ENCODE measurements at places on chromosomes 7 and 10.
A peak's percentile ranks its signal among the peaks of the same experiment; 100 is the strongest.

DNA sequence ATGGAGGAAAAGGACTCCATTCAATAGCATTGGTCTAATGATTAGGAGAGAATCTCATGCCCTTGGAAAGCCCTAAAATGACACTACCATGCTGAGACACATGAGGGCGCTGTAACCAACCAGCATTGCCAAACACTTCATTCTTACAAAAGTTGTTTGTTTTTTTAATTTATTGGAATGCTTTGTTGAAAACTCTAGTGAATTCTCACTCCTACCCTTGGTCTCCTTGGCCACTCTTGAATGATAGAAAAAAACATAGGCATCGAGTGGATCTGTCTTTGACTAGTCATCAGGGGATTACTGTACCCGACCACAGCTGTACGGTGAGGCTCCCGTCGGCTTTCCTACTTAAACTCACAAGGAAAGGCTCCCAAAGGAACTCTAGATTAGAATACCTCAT is 29.3 kb upstream of the ADD3 start:
- peak; percentile 37 for DNase-seq

GRCh38 chr10:51203359-51203758 is 129.1 kb downstream of the PRKG1 start:
- no peak for DNase-seq

DNA sequence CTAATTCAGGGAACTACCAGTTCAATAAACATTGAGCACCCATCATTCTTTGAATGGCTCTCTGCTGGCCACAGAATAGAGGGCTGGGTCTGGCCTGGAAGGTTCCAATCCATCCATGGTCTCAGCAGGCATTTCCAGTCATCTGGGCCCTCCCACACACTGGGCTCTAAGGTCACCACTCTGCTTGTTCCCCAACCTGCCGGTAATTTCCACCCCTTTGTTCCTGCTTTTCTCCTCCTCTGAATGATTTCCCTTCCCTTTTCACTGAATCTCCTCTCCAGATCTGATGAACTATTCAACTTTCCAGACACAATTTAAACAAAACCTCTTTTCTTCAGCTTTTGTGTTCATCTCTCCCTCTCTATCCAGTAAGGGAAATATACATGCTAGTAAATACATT is 2.6 kb downstream of the BZW2 start:
- DNase-seq = no peak

DNA sequence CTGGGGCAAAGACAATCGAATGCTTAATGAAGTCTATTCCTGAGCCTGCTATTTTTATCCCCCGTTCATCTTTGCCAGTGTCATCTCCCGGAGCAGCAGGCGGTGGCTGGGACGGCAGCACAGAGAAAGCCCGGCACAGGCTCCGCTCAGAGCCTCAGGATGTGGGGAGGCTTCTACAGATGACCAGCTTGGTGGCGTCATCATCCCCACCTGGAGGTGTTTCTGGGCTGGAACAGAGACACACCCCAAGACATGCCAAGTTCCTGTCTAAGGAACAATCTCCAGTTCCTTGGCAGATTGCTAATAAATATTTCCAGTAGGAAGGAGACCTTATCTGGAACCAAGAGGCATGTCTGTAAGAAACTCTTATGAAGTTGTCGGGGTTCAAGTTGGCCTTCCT is 552.4 kb upstream of the MGMT start:
- no peak for DNase-seq
